NCI-H446 (cell line): ENCODE measurements at places on chromosomes 16 and 17.

DNA sequence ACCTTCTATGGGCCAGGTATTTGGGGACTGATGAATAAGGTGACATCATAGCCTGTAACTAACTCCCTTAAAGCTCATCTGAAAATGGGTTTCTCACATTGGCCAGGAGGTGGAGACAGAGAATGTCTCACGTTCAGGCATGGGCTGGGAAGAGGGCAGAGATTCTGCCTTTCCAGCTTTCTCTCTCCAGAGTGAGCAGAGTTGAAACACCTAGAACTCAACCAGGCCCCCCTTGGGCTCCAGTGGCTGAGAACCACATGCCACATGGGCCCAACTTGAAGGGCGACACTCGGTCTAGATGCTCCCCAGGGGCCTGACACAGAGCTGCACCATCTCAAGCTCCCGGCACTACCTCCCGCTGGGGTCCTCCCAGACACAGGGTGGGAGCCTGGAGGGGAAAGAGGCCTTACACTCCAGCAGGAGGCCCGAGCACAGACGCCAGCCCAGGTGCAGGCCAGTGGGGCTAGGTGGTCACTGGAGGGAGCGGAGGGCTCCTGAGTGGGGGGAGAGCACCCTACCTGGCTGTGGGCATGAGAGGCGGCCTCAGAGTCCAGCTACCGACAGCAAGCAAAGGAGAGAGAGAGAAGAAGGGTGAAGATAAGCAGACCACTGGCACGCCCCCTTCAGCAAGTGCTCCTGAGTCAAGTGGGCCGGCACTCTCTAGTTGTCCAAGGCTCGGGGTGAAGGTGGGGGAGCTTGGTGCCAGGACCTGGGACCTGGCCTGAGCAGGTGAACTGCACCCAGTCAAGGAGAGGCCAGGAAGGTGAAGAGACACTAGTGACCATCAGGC is 55.9 kb downstream of the MYO18A start:
- peak; percentile 25 for DNase-seq

GRCh38 chr16:67241008-67241900 is 6.0 kb downstream of the FHOD1 start:
- DNase-seq: no peak

- no peak for DNase-seq
Observed at GRCh38 chr17:2061441-2061958, 6.6 kb downstream of the HIC1 start.

- no peak for DNase-seq
Observed at GRCh38 chr16:3195975-3196374, 8.0 kb downstream of the OR1F1 start.

DNA sequence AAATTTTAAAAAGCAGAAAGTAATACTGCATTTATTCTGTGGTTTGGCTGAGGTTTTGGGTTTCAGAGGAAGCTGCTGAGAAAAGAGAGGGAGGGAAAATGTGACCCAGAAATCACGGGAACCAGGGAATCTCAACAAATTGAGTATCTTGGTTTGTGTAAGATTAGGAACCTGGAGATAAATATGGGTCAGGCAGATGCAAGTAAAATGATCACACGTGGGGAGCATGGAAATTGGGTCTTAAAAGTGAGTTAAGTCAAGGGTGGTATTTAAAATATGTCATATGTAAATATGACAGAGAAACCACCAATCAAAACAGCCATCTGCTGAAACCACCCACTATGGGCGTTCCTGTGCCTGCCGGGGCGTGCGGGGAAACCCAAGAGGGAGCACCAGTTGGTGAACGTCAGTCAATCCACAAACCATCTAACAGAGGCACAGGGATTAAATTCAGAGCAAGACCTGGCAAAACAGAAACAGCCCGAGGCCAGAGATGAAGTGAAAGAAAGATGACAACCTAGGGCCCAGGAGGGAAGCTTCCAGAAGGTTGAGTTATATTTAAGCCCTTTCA is 33.4 kb downstream of the CDH13 start:
- DNase-seq: no peak
